HuH-7.5 (cell line): ENCODE measurements at places on chromosomes 6 and 20.

DNA sequence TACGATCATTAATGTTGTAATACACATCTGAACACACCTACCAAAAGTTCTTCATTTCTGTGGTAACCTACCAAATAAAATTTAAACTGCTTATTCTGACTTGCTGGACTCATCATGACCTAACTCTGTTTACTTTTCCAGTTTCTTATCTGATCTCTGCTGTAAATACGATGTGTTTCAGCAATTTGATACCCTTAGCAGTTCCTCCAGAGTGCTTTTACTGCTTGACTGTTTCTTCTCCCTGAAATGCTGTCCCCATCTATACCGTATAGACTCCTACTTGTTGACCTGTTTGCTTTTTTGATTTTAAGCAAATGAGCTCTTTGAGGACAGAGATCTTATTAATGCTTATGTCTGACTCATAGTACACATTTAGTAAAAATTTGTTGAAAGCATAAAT is 119.5 kb downstream of the SCAF8 start:
- DNase-seq, result no peak

DNA sequence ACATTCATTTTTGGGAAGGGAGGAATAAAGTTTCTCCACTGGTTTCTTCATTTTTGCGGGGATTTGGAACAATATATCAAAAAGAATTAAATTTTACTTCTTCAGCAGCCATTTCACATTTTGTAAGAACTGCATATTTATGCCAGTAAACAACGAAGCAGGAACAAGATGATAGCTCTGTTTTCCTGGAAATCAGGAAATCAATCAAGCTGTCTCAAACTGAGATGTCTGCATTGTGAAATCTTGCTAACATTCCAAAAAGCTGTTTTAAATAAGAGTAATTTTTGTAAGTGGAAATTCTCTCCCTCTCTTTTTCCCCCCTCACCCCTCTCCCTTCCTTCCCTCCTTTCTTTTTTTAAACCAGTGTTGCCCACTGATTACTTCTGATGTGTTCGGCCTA is 20.0 kb downstream of the MAPK13 start:
- DNase-seq, result no peak

- DNase-seq, result no peak
Observed at GRCh38 chr6:56582236-56582635, 60.5 kb downstream of the DST start.

DNA sequence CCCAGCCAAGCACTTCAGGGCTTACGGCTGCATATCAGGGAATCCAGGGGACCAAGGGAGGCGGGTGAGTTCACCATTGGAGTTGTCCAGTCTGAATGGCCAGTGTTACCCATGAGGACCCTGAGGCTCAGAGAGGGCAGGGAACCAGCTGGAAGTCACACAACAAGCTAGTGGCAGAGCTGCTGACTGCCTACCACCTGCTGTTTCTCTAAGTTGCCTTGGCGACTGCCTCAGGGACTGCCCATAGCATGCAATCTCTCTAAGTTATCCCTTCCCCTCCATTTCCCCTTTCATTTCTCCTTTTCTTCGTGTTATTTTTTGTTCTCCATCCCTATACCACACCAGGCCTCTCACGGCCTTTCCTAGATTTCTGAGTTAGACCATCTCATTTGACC is 71.8 kb upstream of the SIRPA start:
- DNase-seq, result no peak

- DNase-seq, result no peak
Observed at GRCh38 chr20:53937929-53938367, 132.4 kb downstream of the BCAS1 start.

DNA sequence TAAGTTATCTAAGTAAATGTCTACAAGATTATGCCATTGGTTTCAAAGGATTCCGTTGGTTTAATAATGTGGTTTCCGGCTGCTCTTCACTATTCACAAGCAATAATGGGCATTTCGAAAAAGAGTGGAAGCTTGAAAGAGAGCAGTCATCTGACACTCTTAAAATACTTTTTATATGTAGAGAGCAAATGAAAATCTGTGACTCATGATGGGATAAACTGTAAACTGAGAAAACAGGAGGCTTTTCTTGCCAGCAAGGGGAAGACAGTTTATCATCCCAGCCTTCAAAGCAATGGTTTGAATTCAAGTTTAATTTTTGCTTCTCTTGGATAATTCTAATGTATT is 145.7 kb downstream of the KHDC1L start:
- no peak for DNase-seq

GRCh38 chr6:45728674-45729073 is 287.0 kb downstream of the CLIC5 start:
- no peak for DNase-seq

GRCh38 chr6:134623401-134623800 is 305.5 kb upstream of the SGK1 start:
- no peak for DNase-seq

DNA sequence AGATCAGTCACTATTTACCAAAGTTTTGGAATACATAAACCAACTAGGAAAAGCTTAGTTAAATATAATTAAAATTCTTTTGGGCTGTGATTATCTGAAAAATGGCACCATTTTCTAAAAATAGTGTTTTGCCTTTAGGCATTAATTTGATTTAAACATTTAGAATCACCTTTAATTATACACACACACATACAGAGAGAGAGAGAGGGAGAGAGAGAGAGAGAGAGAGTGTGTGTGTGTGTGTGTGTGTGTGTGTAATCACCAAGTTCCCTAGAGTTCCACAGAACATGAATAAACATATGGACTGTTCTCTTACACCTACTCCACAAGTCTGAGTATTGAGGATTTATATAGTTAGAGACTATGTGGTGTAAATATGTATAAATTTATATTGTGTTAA is 141.2 kb upstream of the ATXN1 start:
- DNase-seq, result no peak
